ENCODE measurements at places on chromosomes 12 and 14.

DNA sequence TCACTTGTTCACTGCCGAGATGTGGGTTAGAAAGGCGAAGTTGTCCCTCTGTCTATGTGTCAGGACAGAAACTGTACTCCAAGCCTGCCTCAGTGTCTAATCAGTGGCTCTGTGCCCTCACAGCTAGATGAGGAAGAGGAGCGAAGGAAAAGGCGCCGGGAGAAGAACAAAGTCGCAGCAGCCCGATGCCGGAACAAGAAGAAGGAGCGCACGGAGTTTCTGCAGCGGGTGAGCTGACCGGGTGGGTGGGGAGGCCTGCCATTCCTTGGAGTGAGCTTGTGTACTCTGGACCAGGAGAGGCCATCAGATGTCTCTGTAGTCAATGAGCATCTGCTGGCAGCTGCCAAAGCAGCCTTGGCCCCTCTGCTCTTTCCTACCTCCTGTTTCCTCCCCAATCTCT is 33.5 kb downstream of the JDP2 start:
- DNase-seq = no peak

- DNase-seq = no peak
Measured at GRCh38 chr14:62110941-62111340, 348.7 kb downstream of the SNAPC1 start.

- DNase-seq = no peak
Measured at GRCh38 chr12:59164991-59165718, 244.9 kb upstream of the LRIG3 start.

GRCh38 chr12:131771965-131772364 is 56.2 kb upstream of the MMP17 start:
- no peak for DNase-seq

DNA sequence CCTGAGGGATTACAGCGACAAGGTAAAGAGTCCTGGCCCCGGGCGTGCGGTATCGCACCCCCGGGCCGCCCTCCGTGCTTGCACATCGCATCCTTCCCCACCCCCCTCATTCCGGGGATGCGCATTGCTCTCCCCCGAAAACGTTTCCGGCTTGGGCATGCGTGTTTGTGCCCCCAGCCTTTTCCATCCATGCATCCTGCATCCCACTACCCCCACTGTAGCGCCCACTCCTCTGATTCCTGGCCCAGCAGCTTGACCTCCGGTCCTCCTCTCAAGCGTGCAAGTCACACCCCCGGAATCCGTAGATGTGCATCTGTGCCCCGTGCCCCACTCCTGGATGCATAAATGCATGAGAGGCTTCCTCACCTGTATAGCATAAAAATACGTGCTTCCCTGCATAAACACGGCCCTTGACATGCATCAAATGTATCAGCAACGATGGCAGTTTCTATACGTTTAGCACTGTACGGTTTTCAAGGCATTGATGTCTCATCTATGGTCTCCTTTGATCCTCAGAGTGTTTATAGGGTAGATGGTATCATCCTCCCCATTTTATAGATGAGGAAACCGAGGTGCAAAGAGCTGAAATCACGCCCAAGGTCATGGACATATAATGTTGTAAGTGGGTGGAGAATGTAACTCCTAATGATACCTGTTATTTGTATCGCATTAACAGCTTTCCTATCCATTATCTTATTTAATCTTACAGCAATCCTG is 484 bp downstream of the RIC8B start:
- DNase-seq = peak; percentile 48

- DNase-seq = peak; percentile 70
Measured at GRCh38 chr12:46219877-46220655, 48.8 kb downstream of the SLC38A1 start.

DNA sequence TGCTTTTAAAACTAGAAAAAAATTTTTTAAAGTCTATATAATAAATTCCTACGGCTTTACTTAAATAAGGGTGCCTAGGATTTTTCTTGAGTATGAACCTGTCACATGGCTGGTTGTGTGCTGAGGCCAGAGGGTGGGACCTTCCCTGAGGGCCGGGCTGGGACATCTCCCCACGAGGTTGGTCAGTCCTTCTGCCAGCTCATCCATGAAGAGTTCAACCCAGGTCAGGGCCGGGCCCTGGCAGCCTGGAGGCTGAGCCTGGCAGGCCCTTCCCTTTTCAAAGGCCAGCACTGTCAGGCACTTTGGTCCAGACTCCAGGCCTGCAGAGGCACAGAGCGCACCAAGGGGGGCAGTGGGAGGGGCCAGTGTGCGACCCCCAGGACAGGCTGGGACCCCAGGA is 31.7 kb downstream of the TNFAIP2 start:
- no peak for DNase-seq

GRCh38 chr12:126418400-126418799 is 1353.2 kb downstream of the AACS start:
- DNase-seq = no peak

- DNase-seq = no peak
Measured at GRCh38 chr12:105352052-105352451, 21.6 kb downstream of the C12orf75 start.

DNA sequence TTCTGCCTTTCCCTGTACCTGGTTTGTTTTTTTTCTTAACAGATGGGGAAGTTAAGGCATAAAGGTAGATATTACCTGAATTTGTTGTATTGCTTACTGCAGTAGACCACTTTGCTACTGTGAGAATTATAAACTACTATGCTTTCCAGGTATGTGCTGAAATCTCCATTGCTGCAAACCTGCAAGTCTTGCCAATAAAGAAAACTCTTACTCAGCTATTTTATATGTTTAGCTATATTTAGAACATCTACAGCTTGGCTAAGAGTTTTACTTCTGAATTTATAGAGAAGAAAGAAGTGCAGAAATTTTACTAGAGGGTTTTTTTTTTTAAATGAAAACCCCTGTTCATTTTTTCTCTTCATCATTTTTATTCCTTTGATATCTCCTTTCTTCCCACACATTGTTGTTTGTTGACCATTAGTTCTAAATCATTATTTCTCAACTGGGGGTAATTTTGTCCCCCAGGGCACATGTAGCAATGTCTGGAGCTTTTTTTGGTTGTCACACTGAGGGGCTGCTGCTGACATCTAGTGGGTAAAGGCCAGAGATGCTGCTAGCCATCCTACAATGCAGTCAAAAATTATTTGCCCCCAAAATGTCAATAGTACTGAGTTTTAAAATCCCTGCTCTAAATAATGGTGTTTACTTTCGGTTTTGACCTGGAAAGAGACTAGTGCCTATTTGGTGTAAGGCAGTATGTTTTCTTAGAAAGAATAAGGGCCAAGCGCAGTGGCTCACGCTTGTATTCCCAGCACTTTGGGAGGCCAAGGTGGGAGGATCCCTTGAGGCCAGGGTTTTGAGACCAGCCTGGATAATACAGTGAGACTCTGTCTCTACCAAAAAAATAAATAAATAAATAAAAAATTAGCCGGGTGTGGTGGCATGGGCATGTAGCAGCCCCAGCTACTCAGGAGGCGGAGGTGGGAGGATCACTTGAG is 48.6 kb downstream of the PCNX1 start:
- peak; percentile 59 for DNase-seq

DNA sequence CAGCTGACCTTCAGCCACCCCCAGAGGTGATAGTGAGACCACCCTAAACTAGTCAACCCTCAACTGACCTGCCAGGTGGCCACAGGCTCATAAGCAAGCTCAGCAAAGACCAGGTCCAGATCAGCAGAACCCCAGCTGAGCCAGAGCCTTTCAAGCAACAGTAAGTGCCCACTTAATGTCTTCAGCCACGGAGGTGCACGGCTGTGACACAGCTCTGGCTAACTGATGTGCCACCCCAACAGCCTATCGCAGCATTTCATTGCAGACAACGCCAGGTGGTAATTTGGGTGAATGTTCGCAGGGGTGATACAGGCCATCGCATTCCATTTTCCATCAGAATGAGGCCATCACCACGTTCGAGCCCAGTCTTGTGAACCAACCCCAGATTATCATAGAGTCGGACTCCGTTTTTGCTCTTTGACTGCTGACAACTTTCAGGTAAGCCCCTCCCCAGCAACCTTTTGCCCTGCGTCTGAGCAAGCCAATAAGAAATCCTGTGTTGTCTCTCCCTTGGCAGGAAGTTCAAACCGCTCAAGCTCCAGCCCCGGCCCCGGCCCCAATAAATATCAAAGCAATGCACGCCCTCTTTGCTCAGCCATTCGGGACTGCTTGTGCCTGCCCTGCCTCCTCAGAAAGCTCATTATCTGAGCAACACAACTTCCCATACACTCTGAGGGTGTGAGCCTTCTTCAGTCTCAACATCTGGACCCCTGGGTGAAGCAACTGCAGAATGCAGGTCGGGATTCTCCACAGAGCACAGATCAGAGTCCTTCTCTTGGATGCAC is 44.4 kb downstream of the JAG2 start:
- no peak for DNase-seq

DNA sequence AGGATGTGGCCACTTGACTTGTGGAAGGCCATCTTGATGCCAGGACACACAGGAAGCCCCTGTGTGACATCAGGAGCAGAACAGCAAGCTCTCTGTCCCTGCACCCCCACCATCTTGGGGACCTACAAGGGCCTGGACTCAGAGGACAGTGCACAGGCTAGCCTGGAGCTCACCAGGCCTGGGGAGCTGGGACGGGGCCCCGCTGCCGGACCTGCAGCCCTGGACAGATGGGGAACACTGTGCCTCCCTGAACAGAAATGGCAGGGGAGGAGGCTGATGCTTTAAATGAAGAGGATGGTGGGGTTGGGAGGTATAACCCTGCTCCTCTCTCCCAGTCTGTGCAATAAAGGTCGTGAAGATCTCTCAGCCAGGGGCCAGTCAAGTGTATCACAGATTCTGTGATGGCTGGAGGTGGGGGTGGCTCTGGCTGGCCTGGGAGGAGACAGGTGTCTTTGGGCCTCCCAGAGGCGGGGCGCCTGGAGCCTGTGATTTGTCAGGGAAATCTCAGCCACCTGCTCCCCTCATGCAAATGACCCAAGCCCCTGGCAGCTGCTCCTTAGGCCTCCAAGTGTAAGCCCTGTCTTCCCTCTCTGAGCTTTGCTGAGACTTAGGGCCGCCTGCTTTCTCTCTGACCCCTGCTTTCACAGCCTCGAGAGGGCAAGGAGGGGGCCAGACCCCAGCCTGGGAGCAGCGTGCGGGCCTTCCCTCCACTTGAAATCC is 1.1 kb upstream of the GNB3 start:
- DNase-seq = no peak

GRCh38 chr12:44717612-44718011 is 158.5 kb downstream of the NELL2 start:
- DNase-seq = no peak

DNA sequence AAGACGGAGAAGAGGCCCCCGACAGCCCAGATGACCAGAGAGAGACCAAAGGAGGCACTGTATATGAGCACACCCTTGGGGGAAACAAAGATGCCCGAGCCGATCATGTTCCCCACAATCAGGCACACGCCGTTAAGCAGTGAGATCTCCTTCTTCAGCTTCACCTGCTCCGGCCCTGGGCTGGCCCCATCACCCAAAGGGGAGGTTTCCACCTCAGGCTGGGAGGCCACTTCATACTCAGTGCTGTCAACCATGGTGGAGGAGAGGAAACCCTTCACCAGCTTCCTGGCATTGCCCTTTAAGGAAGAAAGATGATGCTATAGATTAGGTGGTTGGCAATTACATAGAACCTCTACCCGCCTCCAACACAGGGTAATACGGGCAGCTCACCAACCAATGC is 2.1 kb downstream of the SLC7A7 start:
- DNase-seq = no peak

GRCh38 chr14:71539650-71540285 is 392.5 kb upstream of the RGS6 start:
- no peak for DNase-seq

DNA sequence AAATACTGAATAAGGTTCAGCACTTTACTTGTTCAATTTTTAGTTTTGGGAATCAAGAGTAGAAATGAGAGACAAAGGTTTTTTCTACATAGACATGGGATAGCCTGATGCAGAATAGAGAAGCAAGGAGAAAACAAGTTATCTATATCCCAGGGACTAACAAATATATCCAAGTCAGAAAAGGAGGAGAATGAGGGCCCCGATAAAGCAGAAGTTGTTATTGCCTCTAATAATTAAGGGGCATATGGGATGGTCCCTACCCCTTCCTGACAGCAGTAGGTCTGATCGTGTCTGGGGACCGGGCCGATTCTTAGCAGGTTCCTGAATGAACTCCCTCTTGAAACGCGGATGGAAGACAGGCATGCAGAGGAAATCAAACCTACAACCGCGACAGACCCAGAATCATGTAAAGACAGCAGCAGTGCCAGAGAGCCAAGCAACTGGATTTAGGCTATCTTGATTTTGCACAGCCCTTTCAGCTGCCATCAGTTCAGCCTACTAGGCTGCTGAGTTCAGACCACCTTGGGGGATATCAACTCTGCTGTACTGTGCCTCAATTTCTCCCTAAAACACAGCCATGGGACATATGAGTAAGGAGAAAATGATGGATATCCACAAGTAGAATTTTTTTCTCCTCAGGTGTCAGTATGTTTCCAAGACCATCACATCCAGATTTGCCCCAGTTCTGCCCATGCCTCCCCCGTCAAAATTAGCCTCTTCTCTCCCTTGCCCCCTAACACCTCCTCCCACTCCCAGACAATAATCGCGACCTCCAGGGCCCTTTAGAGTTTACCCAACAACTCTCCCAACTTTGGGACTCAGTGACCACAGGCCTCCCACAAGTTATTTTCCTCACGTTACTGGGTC is 706 bp downstream of the PRMT5 start:
- peak; percentile 13 for DNase-seq

DNA sequence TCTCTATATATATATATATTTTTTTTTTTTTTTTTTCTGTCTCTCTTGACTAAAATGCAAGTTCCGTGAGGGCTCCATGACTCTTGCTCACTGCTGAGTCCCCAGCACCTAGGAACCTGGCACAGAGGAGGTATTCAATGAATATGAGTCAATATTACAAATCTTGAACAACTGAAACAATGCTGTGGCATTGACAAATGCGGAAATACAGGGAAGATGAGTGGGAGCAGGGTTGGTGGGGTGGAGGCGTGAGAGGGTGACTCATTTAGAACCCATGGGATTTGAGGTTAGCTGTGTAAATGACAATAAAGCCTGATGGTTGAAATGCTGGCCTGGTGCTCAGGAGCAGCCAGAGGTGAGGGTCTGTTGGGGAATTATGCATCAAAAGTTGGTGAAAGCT is 121.7 kb upstream of the FUT8 start:
- peak; percentile 67 for DNase-seq

- peak; percentile 27 for DNase-seq
Measured at GRCh38 chr12:12305568-12306300, 38.9 kb upstream of the LRP6 start.

Measured in activated CD4-positive, alpha-beta T cell treated with anti-CD3 and anti-CD28 coated beads for 36 hours (primary cell).